Breast epithelium (tissue), 4 donors: ENCODE measurements at places on chromosomes 13 and 19. TPM values are rescaled to one million over a fixed set of nuclear protein-coding genes. Genes with fewer than 3 reads are reported as not detected.

- no peaks in the 10 kb centered on the region for H3K4me1 ChIP-seq
- H3K27me3 ChIP-seq: no peaks in the 10 kb centered on the region
- no peak overlapping the region for H3K27ac ChIP-seq
- H3K36me3 ChIP-seq: no peaks in the 10 kb centered on the region
Measured at GRCh38 chr13:33775339-33776108, 42.4 kb upstream of the RFC3 start.

GRCh38 chr19:16295057-16295456, 29.6 kb upstream of the KLF2 start:
- no peaks in the 10 kb centered on the region for H3K36me3 ChIP-seq
- H3K27ac ChIP-seq: no peak overlapping the region
- H3K27me3 ChIP-seq: no peaks in the 10 kb centered on the region
- DNase-seq: no peak
- no peaks in the 10 kb centered on the region for H3K4me1 ChIP-seq

Gene NLRP5
- total RNA-seq: 0.98 TPM

DNA sequence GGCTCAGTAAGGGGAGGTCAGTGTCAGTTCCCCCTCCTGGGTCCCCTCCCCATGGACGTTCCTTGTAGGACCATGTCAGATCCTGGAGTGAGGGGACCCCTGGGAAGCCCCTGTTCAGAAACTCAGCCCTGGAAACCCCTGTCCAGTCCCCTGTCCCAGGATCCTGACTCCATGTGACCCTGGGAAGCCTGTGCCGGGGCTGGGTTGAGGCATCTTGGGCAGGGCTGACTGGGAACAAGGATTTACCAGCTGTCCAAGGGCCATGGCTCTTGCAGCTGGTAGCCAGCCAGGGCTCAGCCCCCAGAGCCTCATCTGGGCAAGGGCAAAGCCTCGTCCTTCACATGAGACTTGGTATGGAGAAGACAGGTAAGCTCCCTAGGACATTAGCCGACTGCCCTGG, 25.1 kb downstream of the CEACAM4 start:
- peaks cover 25% of the 10 kb centered on the region for H3K27me3 ChIP-seq
- H3K4me1 ChIP-seq: no peaks in the 10 kb centered on the region
- no peak for DNase-seq
- no peak overlapping the region for H3K4me3 ChIP-seq

GRCh38 chr19:4346020-4346383, 2.6 kb downstream of the MPND start:
- H3K27ac ChIP-seq: no peak overlapping the region
- H3K27me3 ChIP-seq: no peaks in the 10 kb centered on the region
- no peaks in the 10 kb centered on the region for H3K36me3 ChIP-seq
